ENCODE measurements at places on chromosomes 7 and 10.

DNA sequence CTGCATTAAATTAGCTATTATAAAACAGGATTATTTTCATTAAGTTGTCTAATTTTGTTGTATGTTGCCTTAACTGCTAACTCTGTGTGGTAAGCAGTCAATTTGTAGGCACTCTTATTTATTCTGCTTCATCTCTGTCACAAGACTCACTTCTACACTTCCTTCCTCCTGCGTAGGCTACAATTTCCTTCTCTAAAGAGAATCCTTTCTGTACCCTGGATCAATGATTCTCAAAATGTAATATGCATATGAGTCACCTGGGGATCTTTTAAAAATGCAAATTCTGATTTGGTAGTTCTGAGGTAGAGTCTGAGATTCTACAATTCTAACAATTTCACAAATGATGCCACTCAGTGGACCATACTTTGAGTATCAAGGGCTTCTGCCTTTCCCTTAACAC is 4.4 kb upstream of the UBE2D1 start:
- no peak for DNase-seq

DNA sequence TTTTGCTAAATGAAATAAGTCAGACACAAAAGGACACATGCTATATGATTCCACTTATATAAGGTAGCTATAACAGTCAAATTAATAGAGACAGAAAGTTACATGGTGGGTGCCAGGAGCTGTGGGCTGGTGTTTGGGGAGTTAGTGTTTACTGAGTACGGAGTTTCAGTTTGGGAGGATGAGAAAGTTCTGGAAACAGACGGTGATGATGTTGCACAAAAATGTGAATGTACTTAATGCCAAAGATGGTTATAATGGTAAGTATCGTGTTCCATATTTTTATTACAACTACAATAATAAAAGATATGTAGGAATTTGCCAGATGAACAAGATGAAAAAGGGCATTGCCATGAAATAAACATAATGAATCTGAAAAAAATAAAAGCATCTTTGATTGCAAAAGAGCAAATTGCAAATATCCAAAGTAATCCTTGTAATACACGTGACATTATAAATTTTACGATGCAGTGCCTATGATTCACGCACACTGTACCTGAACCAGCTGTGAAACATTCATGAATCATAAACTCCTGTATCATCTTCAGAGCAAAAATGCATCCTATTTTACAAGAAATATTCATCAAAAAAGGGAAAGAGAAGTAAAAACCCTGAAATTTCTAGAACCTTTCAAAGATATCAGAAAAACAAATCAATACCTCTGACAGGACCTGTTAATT is 676.7 kb downstream of the PCDH15 start:
- DNase-seq: no peak

DNA sequence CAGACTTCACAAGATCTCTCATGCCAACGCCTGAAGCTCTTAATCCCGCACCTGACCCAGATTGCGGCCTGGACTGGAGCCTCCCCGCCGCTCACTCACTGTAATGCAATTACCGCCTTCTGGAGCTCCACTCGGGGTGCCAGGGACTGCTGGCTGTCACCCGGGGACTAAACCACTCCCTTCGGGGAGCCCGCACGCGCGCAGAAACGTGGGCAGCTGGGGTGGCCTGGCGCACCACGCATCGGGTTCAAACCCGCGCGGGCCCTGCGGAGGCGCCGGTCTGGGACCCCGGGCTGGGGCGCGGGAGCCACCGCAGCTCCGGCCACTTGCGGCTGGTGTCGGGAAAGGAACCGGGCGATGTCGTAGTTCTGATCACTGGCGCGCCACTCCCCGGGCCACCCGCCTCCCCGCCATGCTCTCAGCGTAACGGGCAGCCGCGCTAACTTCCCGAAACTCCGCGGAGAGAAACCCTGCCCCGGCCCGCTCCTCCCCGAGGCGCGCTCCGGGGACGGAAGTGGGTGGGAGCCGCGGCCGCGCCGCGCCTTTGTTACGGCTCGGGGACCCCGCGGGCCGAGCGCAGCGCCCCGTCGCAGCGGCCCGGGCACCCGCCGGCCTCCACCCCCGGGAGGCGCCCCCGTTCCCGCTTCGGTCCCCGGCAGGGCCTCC is 100.3 kb upstream of the SVIL start:
- no peak for DNase-seq

DNA sequence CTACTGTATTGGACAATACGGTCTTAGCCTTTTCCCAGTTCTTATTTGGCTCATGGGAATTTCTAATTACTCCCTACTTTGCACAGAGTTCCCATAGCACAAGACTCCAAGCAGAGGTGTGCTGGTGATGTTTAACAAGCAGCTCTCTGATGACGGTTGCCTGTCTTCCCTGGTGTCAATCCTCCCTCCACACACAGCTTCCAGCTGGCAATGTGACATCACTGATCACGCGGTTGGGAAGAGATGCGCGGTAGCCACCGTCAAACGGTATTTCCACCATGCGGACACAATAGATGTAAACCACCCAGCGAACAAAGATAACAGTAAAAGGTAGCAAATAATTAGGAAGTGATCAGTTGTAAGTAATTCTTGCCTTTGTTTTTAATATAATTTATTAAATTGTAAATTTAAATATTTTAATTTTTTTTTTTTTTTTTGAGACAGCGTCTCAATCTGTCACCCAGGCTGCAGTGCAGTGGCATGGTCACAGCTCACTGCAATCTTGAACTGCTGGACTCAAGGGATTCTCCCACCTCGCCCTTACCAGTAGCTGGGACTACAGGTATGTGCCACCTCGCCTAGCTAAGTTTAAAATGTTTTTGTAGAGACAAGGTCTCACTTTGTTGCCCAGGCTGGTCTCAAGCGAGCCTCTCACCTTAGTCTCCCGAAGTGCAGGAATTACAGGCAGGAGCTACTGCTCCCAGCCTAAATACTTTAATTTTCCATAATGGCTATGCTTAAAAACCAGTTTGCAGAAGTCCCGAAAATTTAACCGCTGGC is 36.3 kb upstream of the IL15RA start:
- DNase-seq: no peak

GRCh38 chr10:349081-349480 is 213.8 kb downstream of the ZMYND11 start:
- DNase-seq: no peak

DNA sequence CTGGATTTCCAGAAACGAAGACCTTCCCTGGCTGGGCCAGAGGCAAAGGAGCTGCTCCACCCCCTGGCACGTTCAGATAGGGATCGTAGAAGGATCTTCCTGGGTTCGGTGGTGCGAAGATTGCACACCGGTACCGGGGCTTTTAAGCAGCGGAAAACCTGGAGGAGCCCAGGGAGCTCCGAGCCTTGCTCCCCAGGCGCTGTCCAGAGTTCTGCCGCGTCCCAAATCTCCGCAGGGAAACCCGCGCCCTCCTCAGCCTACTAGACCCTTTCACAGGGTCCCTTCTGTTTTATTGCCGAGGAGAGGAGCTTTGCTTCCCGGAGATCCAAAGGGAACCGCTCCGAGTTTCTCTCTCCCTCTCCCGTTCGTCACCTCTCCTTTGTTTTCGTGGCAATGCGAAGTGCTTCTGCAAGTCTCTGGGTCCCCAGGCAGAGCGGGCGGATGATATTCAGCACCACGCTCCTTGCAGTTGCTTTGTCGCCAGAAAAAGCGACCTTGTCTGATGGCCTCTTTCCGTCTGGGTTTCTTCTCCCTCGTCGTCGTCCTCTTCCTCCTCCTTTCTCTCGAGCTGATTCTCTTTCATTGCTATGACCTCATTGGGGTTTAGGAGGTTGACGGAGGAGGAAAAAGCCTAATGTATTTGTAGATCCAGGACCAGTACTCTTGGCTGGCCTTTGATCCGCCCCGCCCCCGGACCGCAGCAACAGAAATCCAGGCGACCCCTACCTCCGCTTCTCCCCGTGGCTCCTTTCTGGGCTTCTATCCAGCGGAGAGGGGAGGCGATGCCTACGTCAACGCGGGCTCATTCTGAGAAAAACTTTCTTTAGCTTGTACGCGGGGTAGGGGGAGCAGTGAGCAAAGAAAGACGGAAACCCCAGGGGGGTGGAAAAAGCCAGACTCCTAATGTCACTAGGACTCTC is at the start of gene TMEM196:
Gene TMEM196, minus strand, starts transcription at position 777 of the 920 bp plus-strand sequence. CDS start 921 bp downstream, outside the sequence.
- no peak for DNase-seq

DNA sequence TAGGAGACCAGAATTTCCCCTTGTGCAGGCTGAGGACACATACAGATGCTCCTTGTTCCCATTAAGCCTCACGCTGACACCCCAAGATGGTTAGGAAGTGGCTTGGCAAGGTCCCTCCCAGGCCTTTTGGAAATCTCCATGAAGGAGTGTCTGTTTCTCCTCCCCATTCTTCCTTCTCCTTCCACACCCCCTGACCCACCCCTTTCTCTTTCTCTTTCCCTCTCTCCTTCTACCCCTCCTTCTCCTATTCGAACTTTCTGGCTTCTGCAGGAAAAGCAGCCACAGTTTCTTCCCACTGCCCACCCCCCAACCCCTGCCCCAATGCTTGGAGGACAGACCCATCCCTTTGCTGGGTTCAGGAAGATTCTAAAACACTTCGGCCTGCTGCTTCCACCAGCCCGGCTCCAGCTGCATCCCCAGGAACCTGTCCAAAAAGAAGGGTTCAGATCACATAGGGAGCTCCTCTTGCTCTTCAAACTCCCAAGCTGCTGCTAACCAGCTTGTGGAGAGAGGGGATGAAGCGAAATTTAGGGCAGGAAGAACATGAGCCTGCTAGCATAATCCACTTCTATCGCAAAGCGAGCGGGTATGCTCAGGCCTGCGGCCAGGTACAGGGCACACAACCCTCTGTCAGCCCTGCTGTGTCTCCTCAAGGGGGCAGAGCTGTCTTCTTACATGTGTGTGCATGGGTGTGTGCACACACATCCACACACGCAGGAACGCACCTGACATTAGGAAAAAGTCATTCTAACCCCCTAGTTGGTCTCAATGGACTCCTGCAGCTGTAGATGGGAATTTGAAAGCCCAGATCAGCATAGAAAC is 80.4 kb downstream of the PPP1R3C start:
- DNase-seq: no peak

DNA sequence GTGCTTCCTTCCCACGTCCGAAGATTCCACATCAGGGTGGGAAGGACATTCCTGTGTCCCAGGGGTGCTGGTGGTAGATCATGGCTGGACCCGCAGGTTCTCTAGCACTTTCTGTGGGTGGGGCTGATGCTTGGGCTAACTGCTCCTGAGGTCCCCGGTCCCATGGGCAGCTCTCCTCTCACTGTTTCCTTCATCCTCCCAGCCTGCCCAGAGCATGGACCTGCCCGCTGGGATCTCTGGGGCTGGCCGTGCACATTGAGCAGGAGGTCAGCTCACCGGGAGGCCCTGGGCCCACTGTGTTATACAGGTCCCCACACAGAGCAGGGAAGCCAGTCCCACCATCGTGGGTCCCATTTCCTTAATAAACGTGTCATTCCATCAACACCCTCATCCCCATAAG is 502.3 kb downstream of the TCERG1L start:
- no peak for DNase-seq

DNA sequence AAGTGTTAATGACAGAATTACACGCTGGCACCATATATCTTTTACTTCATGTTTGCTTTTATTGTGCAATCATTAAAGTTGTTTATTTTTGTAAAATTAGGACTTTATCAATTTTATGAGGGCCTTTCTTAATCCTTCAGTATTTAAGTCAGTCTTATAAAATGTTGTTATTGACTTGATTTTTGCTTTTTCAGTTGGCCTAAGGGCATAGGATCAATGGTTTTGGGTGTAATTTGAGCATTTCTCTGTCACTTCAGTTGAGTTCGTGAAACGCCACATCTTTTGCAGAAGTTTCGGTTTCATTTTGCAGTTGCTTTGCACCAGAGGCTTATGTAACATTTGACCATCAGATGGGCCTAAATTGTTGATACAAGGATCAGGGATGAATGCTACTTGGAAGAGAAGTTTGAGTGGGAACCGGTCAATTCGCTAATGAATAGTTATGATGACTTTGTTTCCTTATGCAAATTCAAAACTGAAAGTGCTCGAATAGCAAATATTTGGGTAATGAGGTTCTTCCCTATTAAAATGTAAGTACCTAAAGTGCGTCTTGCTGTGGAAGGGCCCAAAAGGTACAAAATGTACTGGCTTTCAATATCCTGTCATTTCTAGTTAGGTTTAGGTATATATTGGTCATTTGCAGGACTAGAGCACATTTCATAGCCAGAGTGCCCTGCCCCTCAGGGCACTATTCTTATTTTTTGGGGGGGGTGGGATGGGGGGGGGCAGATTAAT is 340.9 kb downstream of the LRMDA start:
- no peak for DNase-seq

DNA sequence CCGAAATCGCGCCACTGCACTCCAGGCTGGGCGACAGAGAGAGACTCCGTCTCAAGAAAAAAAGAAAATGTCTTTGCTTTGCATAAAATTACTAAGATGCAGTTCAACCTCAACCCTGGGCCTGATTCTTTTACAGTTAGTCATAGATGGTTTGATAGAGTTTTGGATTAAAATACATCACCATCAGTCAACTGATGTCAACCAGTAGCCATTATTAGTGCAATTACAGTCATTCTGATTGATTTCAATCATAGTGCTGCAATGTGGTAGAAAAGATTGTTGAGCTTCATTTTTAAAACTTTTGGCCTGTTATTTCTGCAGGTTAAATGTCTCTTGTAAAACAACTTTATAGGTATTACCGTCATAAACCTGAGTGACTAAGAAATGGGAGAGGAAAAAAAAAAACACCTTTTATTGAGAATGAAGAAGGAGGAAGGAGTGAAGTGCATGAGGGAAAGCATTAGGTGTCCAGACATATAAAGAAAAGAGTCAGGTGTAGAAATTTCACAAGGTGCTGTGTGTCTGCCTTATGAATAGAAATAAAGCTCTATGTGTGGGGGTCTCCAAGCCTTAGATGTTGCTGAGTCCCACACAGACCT is 150.6 kb downstream of the TRIL start:
- DNase-seq: no peak

- no peak for DNase-seq
These were observed 53.7 kb downstream of the ZRANB1 start for GRCh38 chr10:124995605-124996004.

- DNase-seq: no peak
These were observed 593.6 kb downstream of the GRM8 start for GRCh38 chr7:126659124-126659523.

DNA sequence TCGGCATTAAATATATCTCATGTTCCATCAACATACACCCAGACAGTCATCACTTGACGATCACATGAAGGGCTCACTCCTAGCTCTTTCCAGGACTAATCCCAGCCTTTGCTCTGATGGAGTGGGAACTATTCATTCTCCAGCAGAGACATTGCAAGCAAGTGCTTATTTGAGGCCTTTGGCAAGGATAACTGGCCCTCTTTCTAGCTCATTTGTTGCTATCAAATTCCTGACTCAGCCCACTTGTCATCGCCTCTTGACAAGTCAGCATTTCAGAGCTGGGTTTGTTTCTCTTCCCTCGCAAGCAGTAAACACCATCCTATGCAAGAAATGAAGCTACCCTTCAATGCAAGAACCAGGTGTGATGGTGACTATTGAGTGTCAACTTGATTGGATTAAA is 1165.7 kb upstream of the AUTS2 start:
- DNase-seq: no peak

- DNase-seq: no peak
These were observed 232.1 kb downstream of the FZD1 start for GRCh38 chr7:91496251-91496820.

Data from anterior cingulate cortex (tissue), 58 donors.